ENCODE measurements at places on chromosomes 7 and 10.
A peak's percentile ranks its signal among the peaks of the same experiment; 100 is the strongest.

- DNase-seq, result no peak
Measured at GRCh38 chr10:129101232-129101980, 365.6 kb upstream of the MGMT start.

DNA sequence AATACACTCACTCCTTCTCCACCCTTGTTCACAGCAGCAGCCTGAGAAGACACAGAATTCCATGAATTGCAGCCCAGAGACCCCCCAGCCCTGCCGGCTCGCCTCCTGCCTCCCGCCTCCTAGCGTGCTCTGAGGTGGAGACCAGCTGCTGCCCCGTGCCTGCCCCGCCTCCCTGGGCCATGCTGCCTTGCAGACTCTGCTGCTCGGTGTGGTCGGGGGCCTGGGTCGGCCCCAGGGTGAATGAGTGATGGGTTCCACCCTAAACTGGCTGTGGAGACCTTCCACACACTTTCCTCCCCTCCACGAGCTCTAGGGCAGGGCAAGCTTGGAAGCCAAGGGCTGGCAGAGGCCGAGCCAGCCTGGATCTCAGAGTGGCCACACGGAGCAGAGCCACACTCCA lies 479.3 kb downstream of the DNAJB6 start:
- no peak for DNase-seq

GRCh38 chr7:34198231-34198641 lies 292.9 kb downstream of the BMPER start:
- DNase-seq, result no peak

DNA sequence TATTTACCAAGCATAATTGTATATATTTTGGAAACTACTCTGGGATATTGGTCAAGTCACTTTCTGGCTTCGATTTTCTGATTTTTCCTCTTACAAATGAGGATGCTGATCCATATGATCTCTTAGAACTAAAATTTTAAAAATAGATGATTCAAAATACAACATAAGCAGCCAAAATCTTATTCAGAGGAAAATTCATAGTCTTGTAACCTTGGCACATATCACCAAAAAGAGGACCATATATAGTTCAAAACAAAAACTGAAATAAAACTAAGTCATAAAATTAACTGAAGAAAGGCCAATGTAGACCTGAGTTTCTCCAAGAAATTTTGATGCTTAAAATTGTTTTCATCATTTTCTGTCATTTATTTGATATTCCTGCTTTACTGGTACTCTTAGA lies 768.3 kb downstream of the SORCS3 start:
- DNase-seq, result no peak

- DNase-seq, result peak; percentile 30
Measured at GRCh38 chr7:44633254-44634186, 27.1 kb downstream of the OGDH start.

DNA sequence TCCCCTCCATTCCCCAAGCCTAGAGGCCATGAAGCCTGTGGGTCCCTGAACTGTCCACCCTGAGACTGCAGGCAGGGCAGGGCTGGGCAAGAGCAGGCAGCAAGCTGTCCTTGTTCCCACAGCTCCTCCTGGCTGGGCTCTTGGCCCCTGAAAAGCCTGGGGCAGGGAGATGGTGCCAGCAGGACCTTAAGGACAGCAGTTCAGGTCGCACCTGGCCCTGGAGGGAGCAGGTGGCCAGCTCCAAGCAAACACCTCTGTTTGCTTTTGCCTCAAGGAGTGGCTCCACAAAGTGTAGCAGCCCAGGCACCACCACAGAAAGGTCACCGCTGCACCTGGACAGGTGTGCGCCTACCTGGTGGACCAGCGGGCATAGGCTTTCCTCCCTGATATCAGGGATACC lies 5.2 kb downstream of the RET start:
- DNase-seq, result no peak

GRCh38 chr10:109773288-109774120 lies 149.8 kb downstream of the XPNPEP1 start:
- no peak for DNase-seq

DNA sequence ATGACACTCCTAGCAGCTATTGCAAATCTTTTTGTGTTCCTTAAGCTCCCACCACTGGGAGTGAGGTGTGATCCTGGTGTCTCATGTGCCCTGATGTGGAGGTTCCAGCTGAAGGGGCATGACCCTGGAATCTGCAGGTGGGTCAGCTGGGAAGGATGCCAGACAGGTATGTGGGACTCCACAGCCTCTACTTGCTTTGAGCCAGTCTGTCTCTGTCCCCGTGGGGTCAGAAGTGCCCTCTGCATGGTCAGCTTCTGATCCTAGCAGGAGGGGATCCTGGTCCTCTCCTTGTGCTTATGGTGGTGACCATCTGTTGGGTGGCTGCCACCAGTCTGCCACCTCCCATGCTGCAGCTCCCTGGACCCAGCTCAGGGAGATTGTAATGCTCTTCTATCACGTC lies 51.1 kb upstream of the COMTD1 start:
- no peak for DNase-seq

Measured in C1 segment of cervical spinal cord (tissue), 14 donors.